ENCODE measurements at places on chromosomes 2 and 18. TPM values are rescaled to one million over a fixed set of nuclear protein-coding genes. Genes with fewer than 3 reads are reported as not detected.

GKN2 gene
- not detected for total RNA-seq

ERFE gene
- total RNA-seq: 2.3 TPM

LRRC30 gene
- not detected for total RNA-seq

DCDC2C gene
- not detected for total RNA-seq

SLC9A4 gene
- total RNA-seq: 2.7 TPM

VWC2L gene
- total RNA-seq: not detected

NRP2 gene
- 35.6 TPM for total RNA-seq

NEB gene
- 0.21 TPM for total RNA-seq

DQX1 gene
- total RNA-seq: 2.8 TPM

SIX2 gene
- 5.3 TPM for total RNA-seq

COLEC11 gene
- total RNA-seq: not detected

SPATA3 gene
- total RNA-seq: not detected

LRPPRC gene
- 89.5 TPM for total RNA-seq

RPRM gene
- not detected for total RNA-seq

RAD51AP2 gene
- total RNA-seq: 0.24 TPM

DUSP2 gene
- 11.1 TPM for total RNA-seq

RTP5 gene
- total RNA-seq: not detected

NCK2 gene
- total RNA-seq: 106 TPM

OTOS gene
- not detected for total RNA-seq

SRD5A2 gene
- not detected for total RNA-seq

TNFAIP6 gene
- 6.0 TPM for total RNA-seq

GPAT2 gene
- total RNA-seq: 1.5 TPM

ECEL1 gene
- total RNA-seq: not detected

CFAP221 gene
- not detected for total RNA-seq

ITPRIPL1 gene
- total RNA-seq: 3.6 TPM

C2orf72 gene
- 0.24 TPM for total RNA-seq

Data from tracheal epithelial cell (primary cell).